ENCODE measurements at places on chromosomes 16 and 17. TPM values are rescaled to one million over a fixed set of nuclear protein-coding genes. Genes with fewer than 3 reads are reported as not detected.

The RAPGEFL1 gene
- 18.3 TPM for total RNA-seq

The KRTAP4-9 gene
- not detected for total RNA-seq

The GNG13 gene
- total RNA-seq: not detected

The EFNB3 gene
- total RNA-seq: 32.3 TPM

The HBZ gene
- total RNA-seq: not detected

The TMIGD1 gene
- not detected for total RNA-seq
